Body of pancreas (tissue), 4 donors: ENCODE measurements at places on chromosomes 5 and 9.
A peak's percentile ranks its signal among the peaks of the same experiment; 100 is the strongest.

DNA sequence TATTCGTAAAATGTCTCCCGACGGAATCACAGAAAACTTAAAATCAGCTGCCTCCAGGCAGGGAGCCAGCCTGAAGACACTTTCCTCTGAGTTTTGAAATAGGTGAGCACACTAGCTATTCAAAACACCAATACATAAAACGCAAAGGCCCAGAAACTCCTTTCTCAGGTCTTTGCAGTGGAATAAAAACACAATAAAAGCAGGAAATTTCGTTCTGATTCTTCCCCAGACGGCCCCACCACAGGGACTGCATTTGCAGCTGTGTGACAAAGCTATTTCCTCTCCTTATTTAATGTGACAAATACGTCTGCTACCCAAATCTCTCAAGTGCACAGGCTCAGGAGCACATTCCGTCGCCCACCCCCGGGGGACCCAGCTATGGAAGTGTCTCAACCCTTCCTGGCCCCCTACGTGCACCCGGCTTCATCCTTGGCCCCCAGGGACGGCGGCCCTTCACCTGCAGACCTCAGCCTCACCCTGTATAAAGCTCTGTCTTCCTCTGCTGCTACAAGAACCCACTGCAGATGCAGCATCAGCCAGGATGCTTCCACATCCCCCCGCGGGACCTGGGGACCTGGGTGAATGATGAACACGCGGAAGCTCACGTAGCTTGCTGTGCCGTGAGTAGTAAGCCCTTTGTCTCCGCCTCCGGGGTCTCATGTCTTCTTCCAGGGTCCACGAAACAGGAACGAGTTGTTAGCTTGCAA is 24.9 kb downstream of the AHRR start:
- no peak overlapping the region for H3K4me3 ChIP-seq
- no peak overlapping the region for H3K27ac ChIP-seq
- DNase-seq = no peak
- H3K4me1 ChIP-seq = peaks cover 8% of the 10 kb centered on the region
- H3K36me3 ChIP-seq = no peaks in the 10 kb centered on the region

GRCh38 chr9:27792971-27793689 is 219.8 kb upstream of the C9orf72 start:
- no peak for DNase-seq
- H3K27ac ChIP-seq = no peak overlapping the region
- no peaks in the 10 kb centered on the region for H3K27me3 ChIP-seq
- H3K36me3 ChIP-seq = no peaks in the 10 kb centered on the region
- H3K4me1 ChIP-seq = no peaks in the 10 kb centered on the region

DNA sequence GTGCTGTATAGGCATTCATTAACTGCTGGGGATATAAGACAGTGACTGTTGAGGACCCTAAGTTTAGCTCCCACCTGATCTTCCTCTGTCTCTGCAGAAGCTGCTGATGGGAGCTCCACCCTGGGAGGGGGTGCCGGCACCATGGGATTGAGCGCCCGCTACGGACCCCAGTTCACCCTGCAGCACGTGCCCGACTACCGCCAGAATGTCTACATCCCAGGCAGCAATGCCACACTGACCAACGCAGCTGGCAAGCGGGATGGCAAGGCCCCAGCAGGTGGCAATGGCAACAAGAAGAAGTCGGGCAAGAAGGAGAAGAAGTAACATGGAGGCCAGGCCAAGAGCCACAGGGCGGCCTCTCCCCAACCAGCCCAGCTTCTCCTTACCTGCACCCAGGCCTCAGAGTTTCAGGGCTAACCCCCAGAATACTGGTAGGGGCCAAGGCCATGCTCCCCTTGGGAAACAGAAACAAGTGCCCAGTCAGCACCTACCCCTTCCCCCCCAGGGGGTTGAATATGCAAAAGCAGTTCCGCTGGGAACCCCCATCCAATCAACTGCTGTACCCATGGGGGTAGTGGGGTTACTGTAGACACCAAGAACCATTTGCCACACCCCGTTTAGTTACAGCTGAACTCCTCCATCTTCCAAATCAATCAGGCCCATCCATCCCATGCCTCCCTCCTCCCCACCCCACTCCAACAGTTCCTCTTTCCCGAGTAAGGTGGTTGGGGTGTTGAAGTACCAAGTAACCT is 22.1 kb downstream of the PCDHGC5 start:
- no peak overlapping the region for H3K27ac ChIP-seq
- no peaks in the 10 kb centered on the region for H3K27me3 ChIP-seq
- H3K36me3 ChIP-seq = no peaks in the 10 kb centered on the region

GRCh38 chr9:75941066-75941465 is 50.6 kb downstream of the PCSK5 start:
- no peak for DNase-seq
- H3K27ac ChIP-seq = no peak overlapping the region

DNA sequence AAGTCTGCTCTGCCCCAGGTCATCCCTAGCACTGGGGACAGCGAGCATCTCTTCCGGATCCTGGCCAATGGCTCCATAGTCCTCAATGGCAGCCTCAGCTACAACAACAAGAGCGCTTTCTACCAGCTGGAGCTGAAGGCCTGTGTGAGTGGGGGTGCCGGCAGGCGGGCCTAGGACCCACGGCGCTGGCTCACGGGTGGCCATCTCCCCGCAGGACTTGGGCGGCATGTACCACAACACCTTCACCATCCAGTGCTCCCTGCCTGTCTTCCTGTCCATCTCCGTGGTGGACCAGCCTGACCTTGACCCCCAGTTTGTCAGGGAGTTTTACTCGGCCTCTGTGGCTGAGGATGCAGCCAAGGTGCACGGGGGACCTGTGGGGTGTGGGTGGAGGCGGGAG is 25.9 kb downstream of the CDHR2 start:
- DNase-seq = no peak

- DNase-seq = no peak
- H3K27ac ChIP-seq = no peak overlapping the region
- H3K36me3 ChIP-seq = no peaks in the 10 kb centered on the region
These were observed 5.2 kb downstream of the MEF2C start for GRCh38 chr5:88877826-88878225.

GRCh38 chr5:100790170-100790665 is 112.9 kb downstream of the ST8SIA4 start:
- H3K4me1 ChIP-seq = peaks cover 7% of the 10 kb centered on the region
- no peak overlapping the region for H3K4me3 ChIP-seq
- peak; percentile 18 for DNase-seq
- H3K27me3 ChIP-seq = no peaks in the 10 kb centered on the region
- no peaks in the 10 kb centered on the region for H3K36me3 ChIP-seq

GRCh38 chr5:162558120-162558519 is 490.5 kb downstream of the GABRG2 start:
- no peak for DNase-seq
- no peaks in the 10 kb centered on the region for H3K36me3 ChIP-seq
- H3K4me3 ChIP-seq = no peak overlapping the region
- no peaks in the 10 kb centered on the region for H3K4me1 ChIP-seq
